ENCODE measurements at places on chromosomes 11 and 22. TPM values are rescaled to one million over a fixed set of nuclear protein-coding genes. Genes with fewer than 3 reads are reported as not detected.

CCDC34 gene
- 8.1 TPM for total RNA-seq

C11orf87 gene
- total RNA-seq: 0.09 TPM

OR4D5 gene
- not detected for total RNA-seq

DTX4 gene
- 3.8 TPM for total RNA-seq

XPNPEP3 gene
- 6.9 TPM for total RNA-seq

GLB1L2 gene
- 7.8 TPM for total RNA-seq

PHOX2A gene
- total RNA-seq: not detected

KDM4D gene
- 0.83 TPM for total RNA-seq

LMO2 gene
- 9.3 TPM for total RNA-seq

MAPK8IP2 gene
- 1.3 TPM for total RNA-seq

FOLH1 gene
- total RNA-seq: 7.4 TPM

ANO1 gene
- 16.4 TPM for total RNA-seq

GSTT2B gene
- not detected for total RNA-seq

OR5M10 gene
- total RNA-seq: not detected

OR52A1 gene
- total RNA-seq: not detected

SORL1 gene
- total RNA-seq: 6.8 TPM

PGA3 gene
- not detected for total RNA-seq

OR56B4 gene
- not detected for total RNA-seq

TPBGL gene
- total RNA-seq: not detected

CARD10 gene
- 24.1 TPM for total RNA-seq

P2RX6 gene
- 0.50 TPM for total RNA-seq

CWC15 gene
- total RNA-seq: 29.3 TPM

SHISAL1 gene
- 0.26 TPM for total RNA-seq

OR1S2 gene
- total RNA-seq: not detected

ARHGEF17 gene
- 3.2 TPM for total RNA-seq

USP35 gene
- total RNA-seq: 5.1 TPM

MMP8 gene
- not detected for total RNA-seq

C11orf42 gene
- total RNA-seq: not detected

EIF3F gene
- total RNA-seq: 237 TPM

ALDH3B2 gene
- total RNA-seq: 131 TPM

LSP1 gene
- total RNA-seq: 23.7 TPM

APOL5 gene
- not detected for total RNA-seq

MISFA gene
- total RNA-seq: not detected

MRGPRF gene
- total RNA-seq: 8.2 TPM

PANX2 gene
- 1.6 TPM for total RNA-seq

KBTBD3 gene
- total RNA-seq: 2.7 TPM

IRAG1 gene
- 5.9 TPM for total RNA-seq

CELSR1 gene
- total RNA-seq: 44.6 TPM

AIFM3 gene
- 0.57 TPM for total RNA-seq

CD59 gene
- total RNA-seq: 525 TPM

HRAS gene
- 106 TPM for total RNA-seq

TREH gene
- total RNA-seq: 0.09 TPM

RAB38 gene
- total RNA-seq: 105 TPM

SNX32 gene
- total RNA-seq: not detected

APBB1 gene
- 2.7 TPM for total RNA-seq

RHOD gene
- 208 TPM for total RNA-seq

NXPE2 gene
- total RNA-seq: 1.1 TPM

PANX3 gene
- total RNA-seq: not detected

EFCAB6 gene
- total RNA-seq: 1.5 TPM

PTPN5 gene
- 0.18 TPM for total RNA-seq

APOL4 gene
- 0.45 TPM for total RNA-seq

DCHS1 gene
- 1.1 TPM for total RNA-seq

POGLUT3 gene
- 6.0 TPM for total RNA-seq

CD3D gene
- total RNA-seq: 5.7 TPM

GGTLC2 gene
- not detected for total RNA-seq

ARHGEF12 gene
- 64.8 TPM for total RNA-seq

KDM2A gene
- 84.7 TPM for total RNA-seq

INPP5J gene
- total RNA-seq: 0.22 TPM

DEFB131B gene
- total RNA-seq: not detected

TMPRSS5 gene
- total RNA-seq: 1.3 TPM

All from esophagus squamous epithelium (tissue), 5 donors.